ENCODE measurements at places on chromosomes 16 and 17. TPM values are rescaled to one million over a fixed set of nuclear protein-coding genes. Genes with fewer than 3 reads are reported as not detected.

- H3K4me3 ChIP-seq, result no peak overlapping the region
- H3K27me3 ChIP-seq, result no peaks in the 10 kb centered on the region
- no peaks in the 10 kb centered on the region for H3K36me3 ChIP-seq
- DNase-seq, result no peak
- H3K27ac ChIP-seq, result no peak overlapping the region
Measured at GRCh38 chr17:14805348-14805747, 459.8 kb downstream of the PMP22 start.

DNA sequence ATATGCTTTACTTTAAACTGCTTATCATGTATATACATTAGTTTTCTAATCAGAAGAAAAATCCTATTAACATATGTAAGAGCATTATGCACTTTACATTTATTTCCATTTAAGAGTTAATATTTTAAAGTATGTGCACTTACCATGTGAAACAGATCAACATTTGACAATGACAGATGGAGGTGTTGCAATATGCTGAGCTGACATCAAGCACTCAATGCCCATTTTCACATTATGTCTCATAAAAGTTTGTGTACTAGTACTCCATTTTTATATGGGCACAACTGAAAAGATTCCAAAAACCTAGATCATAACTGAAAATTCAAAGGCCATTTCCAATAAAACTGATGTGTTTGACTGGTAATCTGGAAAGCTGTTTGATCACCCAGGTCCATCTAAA is 420.9 kb upstream of the SOX9 start:
- no peak overlapping the region for H3K4me3 ChIP-seq
- no peaks in the 10 kb centered on the region for H3K36me3 ChIP-seq
- no peak overlapping the region for H3K27ac ChIP-seq
- no peak for DNase-seq
- no peaks in the 10 kb centered on the region for H3K4me1 ChIP-seq

- no peaks in the 10 kb centered on the region for H3K36me3 ChIP-seq
- H3K4me3 ChIP-seq, result no peak overlapping the region
- no peak overlapping the region for H3K27ac ChIP-seq
- no peaks in the 10 kb centered on the region for H3K4me1 ChIP-seq
Measured at GRCh38 chr16:47781673-47782072, 320.5 kb downstream of the PHKB start.

DNA sequence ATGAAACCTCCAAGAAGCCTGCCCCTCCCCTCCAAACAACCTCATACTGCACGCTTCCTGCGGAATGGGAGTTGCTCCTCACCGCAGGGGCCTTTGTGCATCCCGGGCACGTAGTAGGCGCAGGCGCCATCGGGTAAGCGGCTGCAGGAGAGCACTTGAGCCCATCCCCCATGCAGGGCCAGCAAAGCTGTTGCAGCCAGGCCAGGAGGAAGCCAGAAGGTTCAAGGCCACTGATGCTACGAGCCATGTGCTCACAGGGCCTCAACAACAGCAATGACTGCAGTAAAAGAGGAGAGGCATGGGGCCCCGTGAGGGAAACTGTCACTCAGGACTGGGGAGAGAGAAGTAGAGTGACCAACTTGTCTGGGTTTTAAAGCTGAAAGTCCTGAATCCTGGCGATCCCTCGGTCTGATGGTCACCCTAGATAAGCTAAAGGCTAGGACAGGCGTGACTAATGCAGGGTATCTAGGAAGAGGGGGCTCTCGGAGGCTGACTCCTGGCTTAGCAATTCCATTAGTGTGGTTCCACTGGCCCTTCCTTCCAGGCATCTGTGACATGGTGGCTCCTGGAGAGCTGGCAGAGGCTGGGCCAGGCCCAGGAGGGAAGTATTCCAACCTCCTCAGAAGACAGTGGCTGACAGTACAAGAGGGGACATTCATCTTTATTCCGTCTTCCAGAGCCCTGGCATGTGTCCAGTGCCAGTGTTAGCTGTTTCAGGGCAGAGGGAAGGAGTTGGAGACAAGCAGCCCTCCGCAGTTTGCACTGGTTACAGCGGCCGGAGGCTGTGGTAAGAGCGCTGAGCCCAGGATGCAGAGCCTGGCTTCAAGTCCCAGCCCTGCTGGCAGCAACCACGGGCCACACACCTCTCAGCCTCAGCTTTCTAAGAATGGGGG is 20.8 kb downstream of the GOSR2 start:
- H3K27me3 ChIP-seq, result no peaks in the 10 kb centered on the region
- no peak overlapping the region for H3K27ac ChIP-seq
- H3K4me3 ChIP-seq, result no peak overlapping the region
- no peaks in the 10 kb centered on the region for H3K4me1 ChIP-seq
- no peak for DNase-seq

DNA sequence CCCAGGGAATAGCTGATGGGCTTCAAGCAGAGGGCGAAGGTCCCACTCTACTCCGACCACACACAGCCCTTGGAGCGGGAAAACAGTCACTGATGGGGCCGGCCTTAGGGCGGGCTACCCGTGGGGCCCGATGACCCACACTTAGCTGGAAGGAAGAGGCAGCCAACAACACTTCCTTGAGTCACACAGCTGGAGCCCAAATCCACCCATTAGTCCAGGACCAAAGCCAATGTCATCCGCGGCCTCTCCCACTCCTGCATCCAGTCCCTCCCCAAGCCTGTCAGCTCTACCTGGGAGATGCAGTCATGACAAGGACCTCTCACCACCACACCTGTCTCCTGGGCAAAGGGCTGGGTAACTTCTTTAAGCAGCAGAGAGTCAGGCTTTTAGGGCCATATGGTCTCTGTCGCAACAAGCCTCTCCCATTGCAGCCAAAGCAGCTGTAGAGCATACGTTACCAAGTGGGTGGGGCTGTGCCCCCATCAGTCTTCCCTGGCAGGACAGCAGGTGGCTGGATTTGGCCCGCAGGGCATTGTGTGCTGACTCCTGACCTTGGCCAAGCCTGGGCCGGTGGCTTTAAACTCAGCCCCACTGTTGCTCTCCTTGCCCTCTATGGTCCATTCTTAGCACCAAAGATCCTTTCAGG is 110.7 kb downstream of the SOCS1 start:
- H3K36me3 ChIP-seq, result no peaks in the 10 kb centered on the region
- no peak overlapping the region for H3K27ac ChIP-seq
- peaks cover 24% of the 10 kb centered on the region for H3K4me1 ChIP-seq

- no peaks in the 10 kb centered on the region for H3K4me1 ChIP-seq
- H3K4me3 ChIP-seq, result no peak overlapping the region
- no peaks in the 10 kb centered on the region for H3K27me3 ChIP-seq
Measured at GRCh38 chr16:8474587-8474986, 115.7 kb downstream of the TMEM114 start.

DNA sequence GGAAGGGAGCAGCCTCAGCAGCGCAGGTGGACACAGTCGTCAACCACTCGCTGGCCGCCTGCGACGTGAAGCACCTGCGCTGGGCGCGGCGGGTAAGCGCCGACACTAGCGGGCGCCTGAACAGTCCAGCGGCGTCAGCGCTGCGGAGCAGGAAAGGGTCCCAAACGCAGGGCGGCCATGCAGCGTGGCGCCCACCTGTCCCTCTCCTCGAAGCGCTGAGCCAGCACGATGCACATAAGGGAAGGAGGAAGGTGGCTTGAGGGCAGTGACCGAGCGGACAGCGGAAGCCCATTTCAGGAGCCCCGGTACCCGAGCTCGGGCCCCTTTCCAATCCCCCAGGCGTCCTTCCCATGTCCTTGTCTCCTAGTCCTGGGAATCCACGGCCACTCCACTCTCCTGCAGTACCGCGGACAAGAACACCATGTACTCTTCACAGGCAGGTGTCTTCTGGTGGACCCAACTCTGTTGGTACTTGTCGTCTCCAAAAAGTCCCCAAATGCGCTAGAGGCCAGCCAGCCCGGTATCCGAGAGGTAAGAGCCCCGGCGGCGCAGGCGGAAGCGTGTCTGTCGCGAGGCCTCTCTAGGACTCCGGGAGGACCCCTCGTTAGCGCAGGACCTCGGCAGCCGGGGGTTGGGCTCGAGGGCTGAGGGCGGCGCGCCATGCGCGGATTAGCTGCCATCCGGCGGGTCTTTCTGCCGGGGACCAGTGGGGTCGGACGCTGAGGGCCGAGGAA is 14.4 kb downstream of the ZNF232 start:
- H3K27me3 ChIP-seq, result no peaks in the 10 kb centered on the region
- H3K4me3 ChIP-seq, result no peak overlapping the region
- no peaks in the 10 kb centered on the region for H3K4me1 ChIP-seq
- no peak for DNase-seq

Gene DNAI2
- not detected for total RNA-seq

- DNase-seq, result no peak
- H3K27me3 ChIP-seq, result no peaks in the 10 kb centered on the region
- H3K4me1 ChIP-seq, result no peaks in the 10 kb centered on the region
- H3K4me3 ChIP-seq, result no peak overlapping the region
- no peaks in the 10 kb centered on the region for H3K36me3 ChIP-seq
- H3K27ac ChIP-seq, result no peak overlapping the region
Measured at GRCh38 chr16:66418165-66418962, 8.7 kb upstream of the BEAN1 start.

DNA sequence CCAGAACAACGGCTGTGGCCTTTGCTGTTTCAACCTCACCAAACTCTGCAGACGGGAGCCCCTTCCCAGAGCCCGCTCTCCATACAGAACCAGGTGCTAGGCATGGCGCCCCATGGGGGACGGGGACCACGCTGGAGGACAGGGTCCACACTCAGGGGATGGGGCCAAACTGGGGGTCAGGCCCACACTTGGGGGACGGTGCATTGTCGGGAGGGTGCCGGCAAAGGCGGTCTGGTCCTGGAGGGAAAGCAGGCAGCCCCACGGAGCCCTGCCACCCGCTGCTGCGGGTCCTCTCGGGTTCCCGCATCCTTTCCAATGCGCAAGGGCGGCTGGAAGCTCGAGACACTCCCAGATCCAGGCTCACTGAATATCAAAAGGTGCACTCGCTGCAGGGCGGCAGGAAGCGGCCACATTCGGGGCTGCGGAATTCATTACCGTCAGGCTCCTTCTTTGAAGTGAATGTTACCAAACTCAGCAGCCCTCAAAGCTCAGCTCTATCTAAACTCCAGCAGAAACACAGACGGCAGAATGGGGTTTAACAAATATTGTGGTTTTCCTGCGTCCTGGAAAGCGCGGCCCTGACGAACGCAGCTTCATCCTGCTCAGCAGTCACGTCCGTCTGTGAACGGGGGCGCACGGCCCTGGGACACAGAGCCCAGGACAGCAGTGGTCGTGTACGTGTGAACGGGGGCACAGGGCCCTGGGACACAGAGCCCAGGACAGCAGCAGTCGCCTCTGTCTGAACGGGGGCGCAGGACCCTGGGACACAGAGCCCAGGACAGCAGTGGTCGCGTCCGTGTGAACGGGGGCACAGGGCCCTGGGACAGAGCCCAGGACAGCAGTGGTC is 41.3 kb downstream of the LMF1 start:
- no peaks in the 10 kb centered on the region for H3K4me1 ChIP-seq
- no peaks in the 10 kb centered on the region for H3K27me3 ChIP-seq
- no peak overlapping the region for H3K27ac ChIP-seq
- DNase-seq, result no peak
- no peak overlapping the region for H3K4me3 ChIP-seq

DNA sequence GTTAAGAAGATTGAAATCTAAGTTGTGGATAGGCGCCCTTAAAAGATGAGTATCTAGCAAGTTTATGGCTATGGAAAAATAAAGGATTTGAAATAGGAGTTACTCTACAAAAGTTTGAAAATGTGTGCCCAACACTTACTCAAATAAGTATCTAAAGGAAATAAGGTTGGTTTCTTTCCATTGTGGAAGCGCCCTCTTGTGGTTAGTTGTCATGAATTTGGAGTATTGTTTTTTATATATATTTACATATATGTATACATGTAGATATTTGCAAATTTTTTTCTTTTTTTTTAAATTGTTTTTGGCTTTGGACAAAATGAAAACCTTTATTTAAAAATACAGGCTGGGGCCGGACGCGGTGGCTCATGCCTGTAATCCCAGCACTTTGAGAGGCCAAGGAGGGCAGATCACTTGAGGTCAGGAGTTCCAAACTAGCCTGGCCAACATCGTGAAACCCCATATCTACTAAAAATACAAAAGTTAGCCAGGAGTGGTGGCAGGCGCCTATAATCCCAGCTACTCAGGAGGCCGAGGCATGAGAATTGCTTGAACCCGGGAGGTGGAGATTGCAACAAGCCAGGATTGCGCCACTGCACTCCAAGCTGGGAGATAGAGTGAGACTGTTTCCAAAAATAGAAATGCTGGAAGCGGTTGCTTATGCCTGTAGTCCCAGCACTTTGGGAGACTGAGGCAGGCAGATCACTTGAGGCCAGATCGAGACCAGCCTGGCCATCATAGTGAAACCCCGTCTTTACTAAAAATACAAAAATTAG is 24.0 kb upstream of the VPS4A start:
- H3K27me3 ChIP-seq, result no peaks in the 10 kb centered on the region
- no peaks in the 10 kb centered on the region for H3K4me1 ChIP-seq
- H3K36me3 ChIP-seq, result 0 out of 2 replicates have a peak, but pooled peaks cover 3% of the 10 kb centered on the region
- no peak overlapping the region for H3K4me3 ChIP-seq
- DNase-seq, result peak; percentile 31

DNA sequence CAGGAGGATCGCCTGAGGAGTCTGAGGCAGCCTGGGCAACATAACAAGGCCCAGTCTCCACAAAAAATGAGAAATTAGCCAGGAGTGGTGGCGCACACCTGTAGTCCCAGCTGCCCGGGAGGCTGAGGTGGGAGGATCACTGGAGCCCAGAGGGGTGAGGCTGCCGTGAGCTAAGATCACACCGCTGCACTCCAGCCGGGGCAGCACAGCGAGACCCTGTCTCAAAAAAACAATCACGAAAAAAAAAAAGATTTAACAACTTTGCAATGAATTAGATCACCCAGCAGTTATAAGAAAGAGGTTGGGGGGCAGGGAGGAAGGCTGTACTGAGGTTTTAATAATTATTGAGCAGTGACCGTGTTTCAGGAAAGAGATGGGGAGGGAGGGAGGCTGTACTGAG is 49.4 kb downstream of the RPH3AL start:
- no peaks in the 10 kb centered on the region for H3K36me3 ChIP-seq
- H3K4me3 ChIP-seq, result no peak overlapping the region
- no peak for DNase-seq

- H3K4me3 ChIP-seq, result no peak overlapping the region
- H3K4me1 ChIP-seq, result peaks cover 4% of the 10 kb centered on the region
- H3K27me3 ChIP-seq, result no peaks in the 10 kb centered on the region
- H3K27ac ChIP-seq, result no peak overlapping the region
Measured at GRCh38 chr17:41369023-41369422, 590 bp downstream of the KRT33B start.

DNA sequence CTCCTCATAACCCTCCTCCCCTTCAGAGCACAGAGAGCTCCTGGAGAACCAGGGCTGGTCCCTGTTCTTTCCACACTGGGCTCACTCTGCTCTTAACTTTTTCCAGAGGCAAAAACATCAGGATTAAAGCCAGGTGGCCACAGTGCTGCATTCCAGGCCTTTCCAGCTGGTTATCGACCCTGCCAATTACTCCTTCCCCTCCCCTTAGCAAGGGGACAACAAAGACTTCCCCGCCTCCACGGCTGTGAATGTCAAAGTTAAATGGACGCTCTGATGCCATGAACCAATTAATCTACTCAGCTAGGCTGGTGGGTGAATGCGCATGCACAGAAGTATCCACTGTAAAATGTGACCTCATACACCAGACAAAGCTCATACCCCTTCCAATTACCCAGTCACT is 23.1 kb downstream of the ACLY start:
- H3K36me3 ChIP-seq, result peaks cover 48% of the 10 kb centered on the region
- H3K4me3 ChIP-seq, result no peak overlapping the region
- H3K27me3 ChIP-seq, result no peaks in the 10 kb centered on the region
- DNase-seq, result no peak
- H3K27ac ChIP-seq, result no peak overlapping the region

GRCh38 chr17:73410586-73411312 is 98.9 kb upstream of the CDC42EP4 start:
- H3K36me3 ChIP-seq, result no peaks in the 10 kb centered on the region
- H3K4me1 ChIP-seq, result no peaks in the 10 kb centered on the region
- DNase-seq, result no peak
- H3K27me3 ChIP-seq, result no peaks in the 10 kb centered on the region
- H3K27ac ChIP-seq, result no peak overlapping the region

GRCh38 chr16:1920727-1921171 is 2.5 kb upstream of the HS3ST6 start:
- H3K27ac ChIP-seq, result no peak overlapping the region
- no peak for DNase-seq
- H3K4me3 ChIP-seq, result 0 out of 2 replicates have a peak overlapping the region, but pooled peaks have one; percentile 10
- peaks cover 22% of the 10 kb centered on the region for H3K4me1 ChIP-seq
